ENCODE measurements at places on chromosomes 11 and 22.

GRCh38 chr22:50630376-50630775 lies 2.4 kb upstream of the ARSA start:
- no peak for DNase-seq

GRCh38 chr11:77073328-77074001 lies 6.7 kb downstream of the CAPN5 start:
- no peak for DNase-seq

GRCh38 chr11:8833568-8834315 lies 77.2 kb upstream of the AKIP1 start:
- DNase-seq: no peak

- DNase-seq: no peak
Observed at GRCh38 chr11:44846852-44847251, 103.8 kb downstream of the TP53I11 start.

DNA sequence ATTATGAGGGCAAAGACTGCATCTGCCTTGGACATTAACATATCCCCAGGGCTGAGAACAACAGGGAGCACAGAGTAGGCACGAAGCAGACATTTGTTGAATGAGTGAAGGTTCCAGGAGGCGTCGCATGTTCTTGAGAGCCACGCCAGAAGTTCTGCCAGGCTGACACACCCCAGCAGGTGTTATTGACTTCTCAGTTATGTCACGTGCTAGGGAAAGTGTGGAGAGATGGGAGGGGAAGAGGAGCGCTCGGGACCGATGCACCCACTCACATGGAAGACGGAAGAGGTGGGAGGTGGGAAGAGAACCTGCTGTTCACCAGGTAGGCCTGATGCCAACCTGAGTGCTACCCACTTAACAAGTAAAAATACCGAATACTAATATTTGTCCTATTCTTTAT lies 232.8 kb downstream of the LARGE1 start:
- DNase-seq: no peak

- no peak for DNase-seq
Observed at GRCh38 chr11:12539572-12539971, 134.6 kb upstream of the TEAD1 start.

DNA sequence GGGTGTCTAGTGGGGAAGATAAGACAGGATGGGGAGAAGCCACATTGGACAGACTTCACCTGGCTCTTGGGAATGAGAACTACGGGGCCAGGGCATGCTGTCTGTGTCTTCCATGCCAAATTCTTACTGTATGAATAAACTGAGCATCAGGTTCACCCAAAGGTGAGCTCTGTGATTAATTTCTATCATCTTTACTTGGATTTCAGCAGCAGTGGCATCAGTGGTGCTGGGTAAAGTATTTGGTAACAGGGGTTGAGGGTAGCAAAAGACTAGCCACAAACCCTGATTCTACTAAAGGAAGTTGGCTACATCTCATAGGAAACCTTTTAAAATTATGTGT lies 38.8 kb downstream of the IRAG1 start:
- no peak for DNase-seq

- DNase-seq: no peak
Observed at GRCh38 chr11:2783536-2784082, 83.8 kb upstream of the KCNQ1OT1 start.

DNA sequence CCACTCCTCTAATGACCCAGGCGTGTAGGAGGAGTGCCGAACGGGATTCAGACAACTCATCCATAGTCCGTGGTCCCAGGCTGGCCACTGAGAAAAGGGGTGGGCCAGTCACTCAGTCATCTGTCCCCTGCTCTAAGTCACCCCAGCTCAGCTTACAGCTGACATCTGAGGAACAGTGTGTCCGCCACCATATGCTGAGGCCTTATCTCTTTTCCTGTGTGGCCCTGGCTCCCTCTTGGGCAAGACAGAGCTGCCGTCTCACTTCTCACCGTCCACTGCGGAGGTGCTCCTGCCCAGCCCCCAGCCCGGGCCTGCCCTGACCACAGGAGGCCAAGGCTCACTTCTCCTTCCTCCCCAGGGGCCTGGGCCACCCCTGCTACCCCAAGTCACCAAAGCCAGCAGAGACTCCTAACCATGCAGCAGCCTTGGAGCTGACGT lies 6.8 kb downstream of the CCDC86 start:
- DNase-seq: no peak

GRCh38 chr22:17272511-17272991 lies 53.3 kb upstream of the ADA2 start:
- DNase-seq: no peak

DNA sequence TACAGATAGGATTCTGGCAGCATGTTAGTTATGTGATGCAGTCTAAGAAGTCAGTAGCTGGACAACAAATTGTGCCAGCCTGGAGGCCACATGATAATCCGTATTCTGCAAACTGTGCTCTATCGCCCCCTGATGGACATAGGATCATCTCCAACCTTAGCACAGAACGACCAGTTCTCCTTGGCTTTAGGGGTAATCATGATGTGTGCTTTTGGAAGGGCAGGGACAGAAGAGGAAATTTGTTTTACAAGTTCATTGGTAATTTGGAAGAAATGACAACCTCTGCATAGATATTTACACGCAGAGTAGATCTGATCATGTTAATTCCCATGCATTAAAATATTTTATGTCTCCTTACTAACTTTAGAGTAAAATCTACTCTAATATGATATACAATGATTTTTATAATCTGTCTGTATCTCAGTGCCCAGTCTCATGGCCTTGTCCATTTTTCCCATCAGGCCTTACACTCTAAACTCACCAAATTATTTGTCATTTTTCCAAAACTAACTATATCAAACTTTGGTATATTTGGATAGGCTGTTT lies 12.1 kb downstream of the OR10D3 start:
- DNase-seq: no peak

- DNase-seq: no peak
Observed at GRCh38 chr22:27804470-27805297, 3.1 kb upstream of the MN1 start.

Data from NCI-H1417 treated with DMSO at 0.1 percent for 48 hours (cell line).